T-helper 22 cell (primary cell): ENCODE measurements at places on chromosomes 12 and 14.

DNA sequence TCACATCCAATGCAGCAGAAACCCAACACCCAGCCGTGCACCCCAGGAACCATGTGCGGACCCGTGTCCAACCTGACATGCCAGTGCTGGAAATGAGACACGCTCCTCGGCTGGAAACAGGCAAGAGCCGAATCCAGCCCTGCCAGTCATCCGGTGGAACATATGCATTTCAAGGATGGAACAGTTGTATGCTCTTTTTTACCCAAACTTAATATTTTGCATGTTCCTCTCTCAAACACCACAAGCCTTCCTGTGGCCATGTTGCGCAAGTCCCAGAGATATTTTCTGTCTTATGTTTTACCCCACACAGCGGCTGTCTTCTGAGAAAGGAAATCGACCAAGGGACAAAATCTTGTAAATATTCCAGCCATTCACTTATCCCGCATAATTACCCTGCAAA, 196.9 kb downstream of the BCL11B start:
- DNase-seq, result no peak

GRCh38 chr14:95531473-95531872, 3.4 kb upstream of the GLRX5 start:
- DNase-seq, result no peak

GRCh38 chr14:103521438-103521950, 1.1 kb downstream of the CKB start:
- DNase-seq, result no peak

GRCh38 chr12:17928708-17929366, 161.2 kb downstream of the RERGL start:
- no peak for DNase-seq
